ENCODE measurements at places on chromosomes 16 and 17.
A peak's percentile ranks its signal among the peaks of the same experiment; 100 is the strongest.

DNA sequence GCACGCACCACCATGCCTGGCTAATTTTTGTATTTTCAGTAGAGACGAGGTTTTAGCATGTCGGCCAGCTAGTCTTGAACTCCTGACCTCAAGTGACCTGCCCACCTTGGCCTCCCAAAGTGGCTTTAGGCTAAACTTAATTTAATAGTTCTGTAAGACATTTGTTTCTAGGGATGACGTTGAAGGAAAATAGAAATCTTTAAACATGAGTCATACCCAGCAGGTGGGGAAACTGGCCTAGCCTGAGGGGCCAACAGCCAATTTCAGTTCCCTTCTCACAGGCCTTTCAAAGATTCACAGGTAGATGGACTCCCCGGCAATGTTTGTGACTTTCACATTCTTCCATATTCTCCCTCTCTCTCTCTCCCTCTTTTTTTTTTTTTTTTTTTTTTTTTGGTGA lies 18.1 kb upstream of the ITPRIPL2 start:
- DNase-seq, result no peak

DNA sequence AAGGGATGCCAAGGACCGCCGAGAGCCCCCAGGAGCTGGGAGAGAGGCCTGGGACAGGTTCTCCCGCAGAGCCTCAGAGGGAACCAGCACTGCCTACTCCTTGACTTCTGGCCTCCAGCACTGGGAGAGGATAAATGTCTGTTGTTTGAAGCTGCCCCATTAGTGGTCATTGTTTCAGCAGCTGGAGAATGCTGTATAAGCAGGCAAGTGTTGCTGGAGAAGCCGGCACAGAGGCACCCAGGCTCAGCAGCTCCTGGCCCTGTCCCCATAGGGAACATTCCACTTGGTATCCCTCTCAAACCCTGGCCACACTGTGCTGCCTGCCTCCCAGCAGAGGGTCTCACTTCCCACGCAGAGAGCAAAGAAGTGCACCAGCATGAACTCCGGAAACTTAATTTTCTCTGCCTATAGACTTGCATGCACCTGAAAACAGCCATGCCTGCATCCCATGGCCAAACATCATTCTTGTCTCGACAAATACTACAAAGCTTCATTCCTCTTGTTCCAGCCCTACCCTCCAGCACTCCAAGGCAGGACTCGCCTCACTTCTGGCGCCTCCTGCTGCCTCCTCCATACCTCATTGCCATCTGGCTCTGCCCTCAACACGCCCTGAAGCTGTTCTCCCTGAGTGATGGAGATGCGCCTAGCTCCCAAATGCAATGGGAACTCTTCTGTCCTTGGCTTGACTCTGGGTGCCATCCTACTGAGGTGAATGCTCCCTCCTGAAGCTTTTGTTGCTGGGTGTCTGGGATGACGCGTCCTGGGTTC lies 88.1 kb downstream of the DNAH17 start:
- DNase-seq, result no peak

GRCh38 chr17:4739122-4740024 lies at the start of the genes CXCL16 and ZMYND15:
Gene CXCL16 (minus strand): TSS chr17:4739928. CDS start chr17:4739339, 589 bp downstream.
Gene ZMYND15 (plus strand): TSS chr17:4739833. CDS start chr17:4740549, 716 bp downstream.
- DNase-seq, result peak; percentile 68

- DNase-seq, result no peak
These were observed 908.4 kb downstream of the KCNJ18 start for GRCh38 chr17:22600644-22601298.

DNA sequence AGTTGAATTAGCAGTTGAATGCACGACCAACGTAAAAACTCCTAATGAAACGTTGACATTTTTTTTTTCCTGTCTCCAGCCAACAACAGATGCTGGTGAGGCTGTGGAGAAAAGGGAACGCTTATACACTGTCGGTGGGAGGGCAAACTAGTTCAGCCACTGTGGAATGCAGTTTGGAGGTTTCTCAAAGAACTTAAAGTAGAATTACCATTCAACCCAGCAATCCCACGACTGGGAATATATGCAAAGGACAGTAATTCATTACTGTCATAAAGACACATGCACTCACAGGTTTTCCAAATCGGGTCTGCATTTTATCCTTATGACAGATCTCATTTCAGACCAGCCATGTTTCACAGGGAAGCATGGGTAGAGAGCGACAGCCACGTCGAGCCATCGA lies 3.5 kb upstream of the WFDC1 start:
- no peak for DNase-seq

DNA sequence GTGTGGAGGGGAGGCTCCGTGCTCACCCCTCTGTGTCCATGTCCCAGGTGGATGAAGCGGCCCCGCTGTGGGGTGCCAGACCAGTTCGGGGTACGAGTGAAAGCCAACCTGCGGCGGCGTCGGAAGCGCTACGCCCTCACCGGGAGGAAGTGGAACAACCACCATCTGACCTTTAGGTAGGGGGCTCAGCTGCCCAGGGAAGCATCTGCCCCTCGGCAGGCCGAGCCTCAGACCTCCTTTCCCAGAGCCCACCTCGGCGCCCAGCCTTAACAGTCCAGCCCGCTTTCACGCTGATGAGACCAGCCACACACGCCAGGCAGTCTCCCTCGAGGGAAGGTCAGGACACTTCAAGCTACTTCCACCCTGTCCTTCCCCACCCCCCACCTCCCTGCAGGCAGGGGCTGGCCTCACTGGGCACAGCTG lies 12.7 kb downstream of the MMP15 start:
- no peak for DNase-seq

DNA sequence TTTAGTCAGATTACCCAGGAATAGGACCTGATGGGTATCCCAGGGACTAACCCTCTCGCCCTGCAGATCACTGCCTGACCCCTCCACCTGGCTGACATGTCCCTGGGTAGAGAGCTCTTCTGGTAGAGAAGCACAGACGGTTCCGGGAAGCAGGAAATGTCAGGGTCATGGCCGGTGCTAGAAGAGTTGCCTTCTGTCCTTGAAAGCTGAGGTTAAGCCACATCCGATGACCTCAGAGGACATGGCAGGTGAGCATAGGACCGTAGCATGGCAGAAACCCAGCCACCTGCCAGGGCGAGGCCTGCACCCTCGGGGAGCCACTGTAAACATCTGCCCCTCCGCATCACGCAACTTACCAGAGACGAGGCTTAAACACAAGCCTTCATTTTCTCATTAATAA lies 483.7 kb downstream of the SOX9 start:
- no peak for DNase-seq

DNA sequence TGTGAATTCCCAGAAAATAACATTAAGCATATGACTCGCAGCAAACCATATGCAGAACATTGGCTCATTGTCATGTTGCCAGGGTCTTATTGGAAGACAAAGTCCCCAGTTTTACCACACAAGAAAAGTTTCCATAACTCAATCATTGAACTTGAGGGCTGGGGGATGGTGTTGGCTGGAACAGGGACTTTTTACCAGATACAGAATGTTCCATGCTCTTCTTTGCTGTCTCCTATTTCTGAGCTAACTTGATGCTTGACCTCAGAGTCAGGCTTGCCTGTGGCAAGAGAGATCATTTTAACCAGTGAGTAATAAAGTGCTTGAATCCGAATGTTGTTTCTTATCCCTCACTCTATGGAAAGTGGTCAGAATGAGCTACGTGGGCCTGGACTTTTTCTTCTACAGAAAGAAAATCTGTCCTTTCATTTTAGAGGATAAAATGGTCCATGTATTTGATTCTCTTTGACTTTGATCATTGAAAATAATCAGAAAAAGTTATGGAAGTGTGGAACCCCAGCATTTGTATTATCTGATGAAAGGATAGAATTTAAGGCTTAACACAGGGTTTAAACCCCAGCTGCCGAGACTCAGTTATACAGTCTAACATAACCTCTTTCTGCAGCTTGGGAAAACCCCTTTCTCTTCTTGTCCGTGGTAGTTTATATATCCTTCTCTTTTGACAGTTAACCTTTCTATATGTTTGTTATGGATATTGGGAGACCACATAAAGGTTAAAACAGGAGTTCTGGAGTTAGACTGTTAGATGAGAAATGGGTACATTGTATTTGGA lies 67.0 kb downstream of the TUBD1 start:
- DNase-seq, result peak; percentile 61

GRCh38 chr17:58215685-58216084 lies 3.4 kb downstream of the MKS1 start:
- no peak for DNase-seq

DNA sequence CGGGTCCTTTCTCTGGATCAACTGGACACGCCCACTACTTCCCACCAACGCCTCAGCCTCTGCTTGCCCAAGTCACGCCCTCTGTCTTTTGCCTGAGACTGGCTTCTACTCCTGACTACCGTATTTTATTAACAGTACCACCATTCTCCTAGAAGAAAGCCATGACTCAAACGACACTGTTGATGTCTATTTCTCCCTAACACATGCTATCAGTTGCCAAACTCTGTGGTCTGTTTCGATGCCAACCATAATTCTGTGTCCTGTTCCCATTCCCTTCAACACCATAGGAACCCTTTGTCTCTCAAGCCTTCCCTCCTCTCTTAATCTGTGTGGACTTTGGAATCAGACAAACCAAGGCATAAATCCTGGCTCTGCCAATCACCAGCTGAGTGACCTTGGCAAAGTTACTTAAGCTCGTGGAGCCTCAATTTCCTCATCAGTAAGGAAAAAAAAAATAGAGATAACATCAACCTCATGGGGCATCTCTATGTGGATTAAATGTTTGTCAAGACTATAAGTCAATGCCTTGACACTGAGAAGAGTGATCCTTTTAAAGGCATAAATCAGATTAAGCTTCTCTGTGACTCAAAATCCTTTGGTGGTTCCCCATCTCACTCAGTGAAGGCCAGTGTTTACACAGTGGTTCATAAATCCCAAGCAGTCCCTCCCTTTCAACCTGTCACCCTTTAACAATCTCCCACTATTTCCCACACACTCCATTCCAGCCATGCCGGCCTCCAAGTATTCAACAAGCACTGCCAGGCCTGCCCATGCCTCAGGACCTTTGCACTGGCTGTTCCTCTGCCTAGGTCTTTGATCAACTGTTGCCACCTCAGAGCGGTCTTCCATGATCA lies 45.6 kb downstream of the ERN1 start:
- no peak for DNase-seq

DNA sequence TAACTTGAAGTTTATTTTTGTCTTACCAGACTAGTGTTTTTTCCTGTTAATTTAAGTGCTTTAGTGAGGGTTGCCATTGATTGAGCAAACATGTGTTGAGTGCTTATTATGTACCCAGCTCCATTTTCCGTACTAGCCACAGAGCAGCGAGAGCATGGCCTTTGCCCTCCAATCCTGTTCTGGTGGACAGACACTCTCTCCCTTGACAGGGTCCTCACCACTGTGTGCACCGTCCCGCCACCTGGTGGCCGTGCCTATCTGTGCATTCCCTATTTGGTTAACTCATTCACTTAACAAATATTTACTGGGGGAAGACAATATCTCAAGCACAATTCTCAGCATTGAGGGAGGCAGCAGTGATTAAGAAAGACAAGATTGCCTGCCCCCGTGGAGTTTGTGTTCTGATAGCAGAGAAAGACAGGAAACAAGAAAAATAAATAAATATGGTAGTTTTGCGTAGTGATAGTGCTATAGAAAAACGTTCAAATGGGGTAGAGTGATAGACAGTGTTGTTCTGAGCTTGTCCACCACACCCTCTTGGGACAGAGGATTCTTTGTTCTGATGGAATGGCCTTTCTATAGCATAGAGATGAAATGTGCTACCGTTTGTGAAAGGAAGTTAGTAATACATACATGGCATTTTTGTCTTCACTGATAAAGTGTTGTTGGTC lies 13.0 kb downstream of the CDH13 start:
- DNase-seq, result peak; percentile 78

- DNase-seq, result no peak
These were observed 35.4 kb downstream of the CCDC57 start for GRCh38 chr17:82177276-82177675.

- no peak for DNase-seq
These were observed 191.5 kb downstream of the SEC14L1 start for GRCh38 chr17:77332034-77332971.

DNA sequence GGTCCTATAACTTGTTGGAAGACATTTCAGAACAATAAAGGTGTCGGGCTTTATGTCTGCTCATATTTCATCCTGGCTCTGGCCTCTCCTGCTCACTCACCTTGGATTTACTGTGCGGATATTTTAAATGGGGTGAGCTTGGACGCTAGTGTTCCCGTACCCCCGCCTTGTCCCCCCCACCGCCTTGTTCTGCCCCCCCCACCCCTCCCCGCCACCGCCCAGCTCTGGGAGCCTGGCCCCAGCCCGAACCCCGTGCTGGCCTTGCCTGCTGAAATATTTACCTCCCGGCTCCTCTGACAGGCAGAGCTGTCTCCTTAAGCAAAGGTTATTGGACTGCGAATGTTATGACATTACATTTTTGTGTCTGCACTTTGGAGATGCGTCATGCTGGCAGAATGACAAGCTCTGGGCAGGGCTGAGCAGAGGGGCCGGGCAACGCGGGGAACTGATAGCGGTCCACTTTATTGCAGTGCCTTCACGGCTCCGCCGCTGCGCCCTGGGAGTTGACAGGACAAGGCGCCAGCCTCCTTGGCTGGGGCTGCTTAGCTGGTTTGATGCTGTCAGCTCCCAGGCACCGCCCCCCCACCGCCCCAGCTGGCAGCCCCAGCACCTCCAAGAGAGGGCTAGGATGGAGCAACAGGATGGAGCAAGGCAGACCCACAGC lies 222.5 kb upstream of the GSE1 start:
- DNase-seq, result no peak

DNA sequence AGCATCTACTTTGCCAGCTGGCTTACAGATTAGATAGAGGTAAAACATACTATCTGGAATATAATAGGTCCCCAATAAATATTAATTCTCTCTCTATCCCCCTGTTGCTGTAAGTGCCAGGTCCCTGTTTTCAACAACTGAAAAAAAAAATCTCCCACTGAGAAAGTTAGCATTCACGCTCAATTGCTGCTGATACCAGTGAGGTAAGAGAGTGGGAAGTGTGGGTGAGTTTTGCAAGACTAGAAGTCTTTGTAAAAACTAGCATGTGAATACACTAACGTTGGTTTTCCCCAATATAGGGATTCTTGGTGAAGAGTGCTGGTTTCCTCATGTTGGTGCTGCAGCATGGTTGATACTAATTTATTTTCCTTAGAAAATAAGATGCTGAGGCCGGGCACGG lies 11.7 kb upstream of the TAOK1 start:
- DNase-seq, result no peak

- DNase-seq, result no peak
These were observed 4.7 kb downstream of the HOXB2 start for GRCh38 chr17:48540213-48540612.

- DNase-seq, result no peak
These were observed 11.2 kb downstream of the P2RX1 start for GRCh38 chr17:3905017-3905520.

GRCh38 chr17:57523926-57524632 lies 221.0 kb downstream of the CCDC182 start:
- DNase-seq, result no peak

GRCh38 chr16:81237282-81237681 lies 1.2 kb upstream of the BCO1 start:
- no peak for DNase-seq

DNA sequence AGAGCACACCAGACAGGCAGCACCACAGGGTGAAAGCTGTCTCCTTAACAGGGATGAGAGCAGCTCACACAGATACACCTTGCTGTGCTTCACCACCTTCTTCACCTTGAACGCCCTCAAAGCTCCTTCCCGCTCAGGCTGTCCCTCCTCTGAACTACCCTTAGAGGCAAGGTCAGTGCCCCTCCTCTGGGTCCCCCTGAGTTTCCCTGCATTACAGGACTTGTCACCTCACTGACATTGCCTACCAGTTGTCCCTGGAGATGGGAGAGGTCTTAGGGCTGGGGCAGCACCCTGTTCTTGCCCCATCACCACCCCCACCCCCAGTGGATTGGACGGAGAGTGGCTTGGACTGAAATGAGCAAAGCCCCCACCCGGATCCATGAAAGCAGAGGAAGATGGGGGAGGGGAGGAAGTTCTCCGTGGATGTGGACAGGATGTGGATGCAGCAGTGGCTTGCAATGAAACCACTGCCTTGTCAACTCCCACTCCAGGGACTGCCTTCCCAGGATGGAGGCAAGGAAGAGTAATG lies 73.2 kb upstream of the CDH5 start:
- DNase-seq, result peak; percentile 18
